ENCODE measurements at places on chromosomes 7 and 10. TPM values are rescaled to one million over a fixed set of nuclear protein-coding genes. Genes with fewer than 3 reads are reported as not detected.

Gene SPDYE5
- polyA plus RNA-seq = not detected

Gene SLC25A40
- 14.7 TPM for polyA plus RNA-seq

Gene ADAM22
- polyA plus RNA-seq = 0.21 TPM

Gene ABCB4
- polyA plus RNA-seq = 0.11 TPM

Gene GRID2IP
- polyA plus RNA-seq = 0.10 TPM

Gene TMEM184A
- polyA plus RNA-seq = not detected

Gene BLNK
- polyA plus RNA-seq = not detected

Gene DUS4L
- polyA plus RNA-seq = 4.6 TPM

Gene DGKI
- polyA plus RNA-seq = not detected

Gene A1CF
- not detected for polyA plus RNA-seq

Gene GJD4
- not detected for polyA plus RNA-seq

Gene NXPH1
- not detected for polyA plus RNA-seq

Gene CTAGE6
- polyA plus RNA-seq = 0.40 TPM

Gene GRM3
- not detected for polyA plus RNA-seq

Gene NKX6-2
- polyA plus RNA-seq = 0.65 TPM

Gene AVPI1
- 1.8 TPM for polyA plus RNA-seq

Gene LRRN3
- 10.8 TPM for polyA plus RNA-seq

Gene RAMP3
- polyA plus RNA-seq = 1.6 TPM

Gene TAC1
- not detected for polyA plus RNA-seq

Gene NKX1-2
- not detected for polyA plus RNA-seq

Gene CPN1
- not detected for polyA plus RNA-seq

Gene CHCHD2
- polyA plus RNA-seq = 526 TPM

Gene MET
- polyA plus RNA-seq = not detected

Gene SLC16A12
- not detected for polyA plus RNA-seq

Gene TFPI2
- polyA plus RNA-seq = not detected

Gene CNOT4
- 11.1 TPM for polyA plus RNA-seq

Gene BHLHA15
- not detected for polyA plus RNA-seq

Gene SH2B2
- not detected for polyA plus RNA-seq

Gene ANXA8L1
- polyA plus RNA-seq = not detected

Gene CYP3A7
- polyA plus RNA-seq = not detected

Gene PTF1A
- not detected for polyA plus RNA-seq

Gene VSTM4
- not detected for polyA plus RNA-seq

Gene LRIT1
- polyA plus RNA-seq = not detected

Gene CREB5
- polyA plus RNA-seq = not detected

Gene ATP6V0A4
- not detected for polyA plus RNA-seq

Gene PRKG1
- not detected for polyA plus RNA-seq

Gene CXCL12
- not detected for polyA plus RNA-seq

Gene GNGT1
- polyA plus RNA-seq = not detected

Gene CALCR
- not detected for polyA plus RNA-seq

Gene MTERF1
- polyA plus RNA-seq = 17.2 TPM

Gene KNDC1
- 0.09 TPM for polyA plus RNA-seq

Gene ABCC2
- polyA plus RNA-seq = 1.1 TPM

Gene ZNF488
- polyA plus RNA-seq = 0.20 TPM

Gene ANXA8
- not detected for polyA plus RNA-seq

Gene PRRT4
- 0.11 TPM for polyA plus RNA-seq
